ENCODE measurements at places on chromosomes 6 and 20.

- DNase-seq: no peak
Observed at GRCh38 chr6:13517116-13517515, 29.7 kb upstream of the GFOD1 start.

DNA sequence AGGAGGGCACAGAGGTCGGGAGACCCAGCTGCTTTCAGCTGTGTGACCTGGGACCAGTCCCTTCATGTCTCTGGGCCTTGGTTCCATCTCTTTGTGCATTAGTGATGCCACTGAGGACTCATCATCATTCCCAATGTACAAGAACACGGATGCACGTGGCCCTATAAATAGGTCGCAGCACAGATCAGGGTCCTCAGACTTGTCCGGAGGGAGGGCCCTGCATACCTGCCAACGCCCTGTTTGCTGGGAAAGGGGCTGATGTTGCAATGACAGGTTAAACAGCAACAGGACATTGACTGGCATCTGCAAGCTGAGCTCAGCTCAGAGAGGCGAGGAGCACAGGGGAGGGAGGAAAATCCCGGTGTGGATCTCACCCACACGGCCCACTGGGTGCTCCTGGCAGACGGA is 21.8 kb downstream of the TGM2 start:
- no peak for DNase-seq

GRCh38 chr20:54914995-54915394 is 439.6 kb downstream of the DOK5 start:
- no peak for DNase-seq

- DNase-seq: no peak
Observed at GRCh38 chr6:22062807-22063408, 233.9 kb downstream of the PRL start.

DNA sequence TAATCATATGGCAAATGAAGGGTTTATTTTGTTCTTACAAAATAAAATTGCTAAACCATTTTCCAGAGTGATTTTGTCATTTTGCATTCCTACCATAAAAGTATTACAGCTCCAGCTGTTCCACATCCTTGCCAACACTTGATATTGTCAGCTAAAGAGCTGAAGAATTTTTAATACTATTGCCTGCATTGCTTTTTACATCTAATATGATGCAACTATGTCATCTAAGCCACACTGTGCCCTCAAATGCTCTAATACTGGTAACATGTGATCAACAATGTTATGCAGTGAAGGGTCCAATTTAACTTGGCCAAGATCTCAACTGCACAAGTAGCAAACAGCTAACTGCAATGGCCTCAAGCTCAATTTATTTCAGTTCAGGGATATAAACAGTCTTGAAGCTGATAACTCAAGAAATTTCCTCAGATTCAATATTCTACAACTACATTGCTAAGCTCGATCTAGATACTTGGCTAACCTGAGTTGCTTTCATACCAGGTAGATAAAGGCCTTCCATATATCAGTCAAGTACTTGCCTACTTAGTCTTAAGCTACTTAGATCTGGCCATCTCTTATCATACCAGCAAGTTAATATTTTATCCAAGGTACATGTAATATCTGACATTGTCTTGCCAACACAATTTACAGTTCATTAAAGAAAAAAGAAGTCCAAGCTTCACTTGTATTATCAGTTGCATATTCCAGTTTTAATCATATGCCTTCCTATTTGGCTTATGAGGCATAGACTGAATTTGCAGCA is 17.0 kb downstream of the AKIRIN2 start:
- DNase-seq: no peak

- no peak for DNase-seq
Observed at GRCh38 chr6:19849755-19850154, 12.6 kb downstream of the ID4 start.

GRCh38 chr6:166520905-166521834 is 65.3 kb downstream of the RAMACL start:
- DNase-seq: no peak

DNA sequence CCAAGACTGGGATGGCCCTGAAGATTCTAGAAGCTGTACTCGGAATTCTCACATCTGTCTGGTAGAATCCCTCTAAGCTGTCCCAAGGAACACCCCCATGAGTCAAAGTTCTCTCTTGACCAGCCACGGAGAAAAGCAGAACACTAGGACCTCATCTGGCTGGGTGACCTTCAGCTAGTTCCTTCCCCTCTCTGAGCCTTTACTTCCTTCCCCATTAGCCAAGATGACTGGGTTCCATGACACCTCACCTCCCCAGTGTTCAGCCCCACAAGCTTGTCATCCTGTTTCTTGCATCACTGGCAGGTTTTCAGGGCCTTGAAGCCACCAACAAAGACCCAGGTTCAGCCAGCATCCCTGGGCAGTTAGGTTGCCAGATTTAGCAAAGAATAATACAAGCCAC is 47.8 kb downstream of the MAFB start:
- DNase-seq: no peak

DNA sequence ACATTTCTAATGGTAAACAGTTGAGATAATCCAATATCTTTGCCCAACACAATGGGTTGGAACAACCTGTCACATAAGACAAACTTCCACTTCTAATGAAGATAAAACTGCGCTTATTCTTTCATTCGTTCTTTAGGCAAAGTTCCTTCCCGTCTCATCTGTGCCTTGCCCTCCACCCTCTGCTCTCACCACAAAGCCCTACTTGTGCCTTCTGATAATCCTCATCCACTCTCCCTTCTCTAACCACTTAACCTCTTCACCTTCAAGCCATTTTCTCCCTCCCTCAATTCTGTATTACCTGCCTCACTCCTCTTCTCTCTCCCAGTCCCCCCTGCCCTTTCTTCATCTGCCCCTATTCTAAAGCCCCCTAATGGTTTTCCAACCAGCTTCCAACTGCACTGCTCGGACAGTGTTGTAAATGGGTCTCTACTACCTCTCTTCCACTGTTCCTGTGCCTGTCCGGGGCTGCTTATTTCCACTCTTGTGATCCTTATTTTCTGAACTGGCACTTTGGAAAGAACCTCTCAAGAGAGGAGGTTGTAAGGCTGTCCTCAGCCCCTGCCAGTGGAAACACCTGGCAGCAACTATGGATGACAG is 62.9 kb upstream of the MYB start:
- DNase-seq: no peak

DNA sequence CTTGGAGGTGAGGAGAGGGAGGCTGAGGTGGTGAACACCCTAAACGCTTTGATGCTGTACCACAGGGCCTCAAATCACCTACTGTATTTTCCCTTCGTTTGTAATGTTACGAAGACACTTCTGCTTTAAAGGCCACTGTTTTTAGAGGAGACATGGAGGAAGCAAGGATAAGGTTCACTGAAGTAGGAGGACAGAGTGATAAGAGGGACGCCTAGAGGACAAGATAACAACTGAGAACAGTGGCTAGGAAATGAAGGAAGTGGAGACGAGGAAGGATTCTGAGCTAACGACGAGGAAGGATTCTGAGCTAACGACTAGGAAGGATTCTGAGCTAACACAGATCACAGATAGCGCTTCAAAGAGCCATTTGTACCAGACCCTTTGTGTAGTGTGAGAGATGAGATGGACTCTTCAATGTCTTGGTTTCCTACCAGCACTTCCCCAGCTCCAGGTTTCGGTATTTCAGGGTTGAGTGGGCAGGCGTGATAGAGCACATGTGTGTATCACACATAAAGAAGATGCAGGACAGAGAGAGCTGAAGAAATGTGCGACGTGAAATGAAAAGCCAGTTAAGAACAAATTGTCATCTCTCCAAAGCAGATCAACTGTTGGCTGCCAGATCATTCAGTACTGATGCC is 7.5 kb downstream of the SF3B5 start:
- DNase-seq: no peak

DNA sequence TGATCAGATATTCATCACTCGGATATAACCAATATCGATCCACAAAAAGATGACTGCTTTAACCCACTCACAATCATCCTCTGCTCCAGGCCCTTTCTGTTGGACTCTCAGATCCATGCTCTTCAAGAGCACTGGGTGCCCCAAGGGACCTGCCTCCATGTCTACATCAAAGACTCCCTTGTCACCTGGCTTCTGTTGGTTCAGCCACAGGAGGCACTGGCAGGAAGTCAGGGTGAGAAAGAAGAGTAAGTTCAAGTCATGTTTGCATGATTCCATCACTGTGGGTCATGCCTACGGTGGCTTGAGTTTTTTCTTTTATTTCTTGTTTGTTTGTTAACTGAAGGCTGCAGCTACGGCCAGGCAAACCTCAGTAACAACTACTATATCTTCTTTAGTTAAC is 243.3 kb downstream of the ADGRG6 start:
- DNase-seq: no peak

DNA sequence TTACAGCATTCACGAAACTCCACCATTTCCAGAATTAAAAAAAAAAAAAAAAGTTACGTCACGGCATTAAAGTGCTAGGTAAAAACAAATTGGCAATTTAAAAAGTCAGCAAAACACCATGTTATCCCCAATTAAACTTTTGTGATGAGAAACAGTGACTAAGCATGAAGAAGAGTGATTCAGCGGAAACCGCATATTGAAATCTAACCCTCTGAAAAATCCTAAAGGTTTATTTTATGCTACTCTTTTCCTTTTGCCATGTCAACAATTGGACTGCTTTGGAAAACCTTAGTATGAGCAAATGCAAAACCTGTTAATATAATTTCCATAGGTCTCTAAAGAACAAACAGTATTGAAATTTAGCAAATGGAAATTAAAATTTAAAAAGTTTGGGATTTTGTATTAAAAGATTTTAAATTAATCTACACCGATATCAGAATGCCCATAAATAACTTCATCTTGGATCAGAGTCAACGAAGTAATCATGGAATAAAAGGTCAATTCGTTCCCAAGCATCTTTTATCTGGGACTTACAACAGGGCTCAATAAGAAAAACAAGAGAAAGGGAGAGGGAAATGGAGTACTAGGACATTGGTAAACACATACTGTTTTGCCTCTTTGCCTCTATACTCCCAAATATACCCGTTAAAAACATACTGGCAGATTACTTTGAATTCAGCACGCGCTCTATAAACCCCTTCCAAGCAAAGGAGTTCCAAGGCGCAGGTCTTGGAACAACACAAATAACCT is 1.1 kb downstream of the FBXO30 start:
- DNase-seq: no peak

- no peak for DNase-seq
Observed at GRCh38 chr20:5784735-5785134, 34.5 kb downstream of the SHLD1 start.

GRCh38 chr6:131762984-131763383 is 44.8 kb upstream of the ENPP1 start:
- DNase-seq: no peak

DNA sequence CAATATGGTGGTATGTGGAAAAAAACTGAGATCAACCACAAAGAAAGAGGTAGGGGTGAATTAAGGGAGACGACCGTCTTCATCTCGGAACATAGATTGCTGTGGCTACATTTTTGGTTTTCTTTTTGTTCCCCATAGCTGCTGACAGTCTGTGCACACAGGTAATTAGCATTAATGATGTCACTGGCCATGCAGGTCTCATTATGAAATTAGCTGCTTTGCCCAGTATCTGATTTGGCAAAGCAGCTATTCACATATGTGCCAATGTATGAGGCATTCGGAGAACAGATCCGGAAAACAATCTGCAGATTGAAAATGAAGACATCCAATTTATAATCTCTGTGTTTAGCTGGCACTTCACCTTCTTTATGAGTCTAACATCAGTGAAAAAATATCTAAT is 13.1 kb downstream of the NOX3 start:
- DNase-seq: no peak

Data from glutamatergic neuron (in vitro differentiated cells).